ENCODE measurements at places on chromosomes 16 and 17.

DNA sequence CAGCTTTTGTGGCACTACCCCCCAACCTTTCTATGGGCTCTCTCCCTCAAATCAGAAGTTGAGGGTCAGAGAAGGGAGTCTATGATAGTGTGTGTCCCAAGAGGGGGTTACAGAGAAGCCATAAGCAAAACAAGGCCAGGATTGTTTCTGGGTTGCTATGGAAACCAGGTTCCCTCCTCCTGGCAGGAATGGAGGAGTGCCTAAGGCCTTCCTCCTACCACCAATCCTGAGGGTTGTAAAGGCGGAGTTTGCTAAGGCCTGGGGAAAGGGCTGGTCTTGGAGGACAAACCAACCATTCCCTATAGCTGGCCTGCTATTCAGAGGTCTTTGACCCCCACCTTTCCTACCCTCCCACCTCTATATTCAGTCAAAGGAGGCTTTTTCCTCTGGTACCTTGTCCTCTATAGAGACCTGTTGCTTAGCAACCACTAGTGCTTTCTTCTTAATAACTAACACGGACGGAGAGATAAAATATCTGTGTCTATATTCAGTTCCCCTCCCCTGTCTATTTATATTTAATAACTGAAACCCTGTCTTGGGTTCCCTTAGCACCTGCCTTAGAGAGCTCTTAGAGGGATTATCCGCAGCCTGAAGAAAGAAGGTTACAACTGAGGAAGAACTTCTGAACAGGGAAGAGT, 43.4 kb downstream of the NEUROD2 start:
- DNase-seq = no peak

DNA sequence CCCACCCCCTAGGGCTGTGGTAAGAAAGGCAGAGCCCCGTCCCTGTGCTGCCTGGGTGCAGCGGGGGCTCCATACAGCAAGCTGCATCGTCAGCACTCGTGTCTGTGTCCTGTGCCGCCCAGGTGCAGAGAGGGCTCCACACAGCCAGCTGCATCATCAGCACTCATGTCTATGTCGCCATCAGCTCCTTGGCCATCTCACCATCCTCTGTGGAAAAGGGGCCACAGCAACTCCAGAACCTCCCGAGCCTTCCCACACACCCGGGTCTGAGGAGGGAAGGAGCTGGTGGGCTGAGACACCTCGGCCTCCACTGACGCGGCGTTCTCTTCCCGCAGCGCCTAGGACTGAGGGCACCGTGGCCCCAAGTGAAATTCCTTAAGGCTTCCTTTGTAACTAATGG, 72.9 kb upstream of the CHMP6 start:
- no peak for DNase-seq

DNA sequence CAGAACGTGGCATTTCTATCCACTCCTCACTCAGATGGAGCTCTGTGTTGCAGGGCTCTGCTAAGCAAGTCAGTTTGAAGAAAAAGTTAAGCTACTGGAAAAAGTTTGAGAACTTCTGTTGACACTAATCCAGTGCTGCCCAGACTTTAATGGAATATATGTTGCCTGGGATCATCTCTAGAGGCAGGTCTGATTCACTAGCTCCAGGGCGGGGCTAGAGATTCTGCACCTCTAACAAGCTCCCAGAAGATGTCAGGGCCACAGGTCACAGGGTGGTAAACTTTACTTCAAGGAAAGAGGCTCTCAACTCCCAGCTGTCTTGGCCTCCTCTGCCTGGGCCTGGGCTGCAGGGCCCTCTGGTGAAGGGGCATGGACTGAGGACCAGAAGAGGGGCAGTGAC, 6.8 kb downstream of the TTYH2 start:
- no peak for DNase-seq

GRCh38 chr17:10205549-10206185, 7.3 kb upstream of the GAS7 start:
- DNase-seq = no peak

GRCh38 chr17:70130289-70130688, 39.0 kb upstream of the KCNJ2 start:
- no peak for DNase-seq

DNA sequence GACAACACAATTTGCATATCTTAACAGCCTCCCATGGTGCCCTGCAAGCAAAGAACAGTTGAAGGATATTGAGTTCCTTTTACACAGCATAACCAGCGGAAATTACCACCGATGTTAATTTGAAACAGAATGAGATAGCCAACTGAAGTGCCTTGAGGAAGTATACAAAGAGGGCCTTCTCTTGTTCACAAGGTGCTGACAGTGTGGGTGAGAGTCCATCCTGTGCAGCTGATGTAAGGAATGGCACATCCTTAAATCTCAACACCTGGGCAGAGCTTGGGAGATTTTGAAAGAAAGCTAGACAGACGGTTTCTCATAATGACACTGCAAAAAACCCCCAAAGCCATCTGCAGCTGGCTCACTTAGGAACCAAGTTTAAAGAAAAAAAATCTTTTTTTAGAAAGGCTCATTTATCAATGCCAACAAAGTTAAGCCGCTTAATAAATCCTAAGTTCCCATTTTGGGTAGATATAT, 818.6 kb downstream of the KCNJ2 start:
- no peak for DNase-seq

- no peak for DNase-seq
Observed at GRCh38 chr17:39576187-39576586, 31.5 kb downstream of the NEUROD2 start.

GRCh38 chr16:25916037-25916436, 224.3 kb downstream of the HS3ST4 start:
- no peak for DNase-seq

DNA sequence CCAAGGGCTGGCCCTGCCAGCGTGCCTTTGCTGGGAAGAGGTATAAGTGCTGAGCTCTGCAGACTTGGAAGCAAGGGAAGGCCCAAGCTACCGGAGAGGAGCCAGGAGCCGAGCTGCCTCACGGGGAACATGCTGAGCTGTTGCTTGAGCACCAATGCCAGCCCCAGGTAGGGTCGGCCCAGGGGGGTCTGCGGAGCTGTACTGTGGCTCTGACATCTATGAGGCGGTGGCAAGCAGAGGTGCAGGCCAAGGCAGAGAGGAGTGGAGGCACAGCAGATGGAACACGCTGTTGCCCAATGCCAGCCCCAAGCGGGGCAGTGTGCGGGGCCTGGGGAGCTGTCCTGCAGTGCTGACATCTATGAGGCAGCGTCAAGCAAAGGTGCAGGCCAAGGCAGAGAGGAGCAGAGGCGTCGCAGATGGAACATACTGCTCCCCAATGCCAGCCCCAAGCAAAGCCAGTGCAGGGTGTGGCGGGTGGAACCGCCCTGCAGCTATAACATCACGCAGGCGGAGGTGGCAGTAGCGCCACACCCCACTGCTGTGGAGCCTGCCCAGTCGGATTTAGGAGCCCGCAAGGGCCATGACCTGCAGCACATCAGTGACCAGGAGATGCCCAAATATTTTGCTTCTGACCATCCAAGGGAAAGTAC, 10.0 kb downstream of the GGA2 start:
- DNase-seq = no peak
